ENCODE measurements at places on chromosomes 13 and 19.

- no peak for DNase-seq
Measured at GRCh38 chr13:40452038-40452666, 214.3 kb downstream of the FOXO1 start.

GRCh38 chr13:75694722-75695121 is 58.6 kb downstream of the LMO7 start:
- peak; percentile 82 for DNase-seq

DNA sequence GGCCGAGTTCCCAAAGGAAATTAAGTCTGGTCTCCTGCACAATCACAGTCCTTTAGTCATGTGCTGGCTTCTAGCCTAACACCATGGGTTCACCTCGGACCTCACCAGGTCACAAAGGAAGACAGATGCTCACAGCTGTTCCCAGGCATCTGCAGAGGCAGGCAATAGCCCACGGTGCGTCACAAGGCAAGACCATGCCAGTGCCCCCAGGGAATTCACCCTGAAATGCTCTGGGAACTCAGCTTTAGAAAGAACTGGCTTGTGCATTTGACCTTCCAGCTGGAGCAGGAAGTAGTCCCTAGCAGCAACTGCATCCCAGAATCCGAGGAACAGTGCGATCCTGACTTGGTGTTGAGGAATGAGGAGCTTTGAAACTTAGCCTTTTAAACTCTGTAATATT is 96.8 kb upstream of the WASF3 start:
- DNase-seq: no peak

DNA sequence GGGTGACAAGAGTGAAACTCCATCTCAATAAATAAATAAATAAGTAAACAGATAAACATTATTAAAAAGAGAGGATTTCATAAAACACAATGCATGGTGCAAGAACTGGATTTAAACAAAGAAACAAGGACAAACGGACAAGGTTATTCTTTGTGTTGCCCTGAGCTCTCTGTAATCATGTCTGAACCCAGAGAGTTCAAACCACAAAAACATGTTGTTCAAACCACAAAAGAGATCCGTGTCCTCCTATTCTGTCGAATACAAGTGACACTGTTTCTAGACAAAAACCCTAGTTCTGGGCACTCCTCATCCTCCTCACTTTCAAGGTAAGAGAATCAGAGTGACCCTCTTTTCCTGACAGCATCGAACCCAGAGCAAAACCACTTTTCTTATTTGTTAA is 4.6 kb upstream of the TPRX2 start:
- no peak for DNase-seq

DNA sequence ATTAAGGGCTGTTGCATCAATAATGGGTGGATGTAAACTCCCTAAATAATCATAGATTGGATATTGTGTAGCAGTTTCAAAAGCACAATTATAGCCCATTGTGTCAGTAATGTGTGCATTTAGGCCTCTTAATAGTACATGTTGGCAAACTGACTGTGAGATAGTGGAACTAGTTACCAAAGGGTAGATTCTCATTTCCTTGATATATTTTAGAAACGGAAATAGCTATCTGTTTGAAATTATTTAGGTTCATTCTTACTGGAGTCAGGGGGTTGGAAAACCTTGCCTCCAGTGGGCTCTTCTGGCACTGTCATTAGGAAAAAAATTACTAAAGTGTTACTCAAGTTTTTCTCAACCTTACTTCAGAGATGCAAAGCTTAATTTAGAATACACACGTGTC is 1074.9 kb downstream of the PCDH17 start:
- no peak for DNase-seq

DNA sequence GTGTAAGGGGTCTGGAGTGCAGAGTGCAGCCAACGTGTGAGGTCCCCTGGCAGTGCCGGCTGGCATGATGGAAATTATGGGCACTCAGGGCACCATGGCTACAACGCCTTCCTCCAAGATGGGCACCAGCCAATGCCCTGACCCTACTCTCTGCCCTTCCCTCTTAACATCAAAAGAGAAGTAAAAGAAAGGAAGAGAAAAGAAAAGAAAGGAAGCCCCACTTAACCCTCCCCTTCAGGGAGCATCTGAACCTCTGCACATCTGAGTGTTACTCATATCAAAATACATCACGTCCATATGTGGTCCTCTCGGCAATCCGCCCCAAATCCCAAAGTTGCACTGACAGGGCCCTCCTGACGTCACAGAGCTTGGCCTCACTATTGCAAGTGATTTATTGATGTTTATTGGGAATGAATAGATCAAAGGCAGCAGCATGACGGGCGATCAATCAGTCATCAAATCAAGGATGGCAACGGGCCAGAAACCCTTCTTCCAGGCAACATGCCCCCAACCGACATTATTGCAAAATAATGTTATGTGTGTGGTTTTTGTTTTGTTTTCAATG is 1.3 kb downstream of the TSHZ3 start:
- DNase-seq: no peak

GRCh38 chr13:105278943-105279381 is 1256.5 kb downstream of the EFNB2 start:
- no peak for DNase-seq

Measured in MCF 10A (cell line).